Gastroesophageal sphincter (tissue), 4 donors: ENCODE measurements at places on chromosomes 7 and 10. TPM values are rescaled to one million over a fixed set of nuclear protein-coding genes. Genes with fewer than 3 reads are reported as not detected.

DNA sequence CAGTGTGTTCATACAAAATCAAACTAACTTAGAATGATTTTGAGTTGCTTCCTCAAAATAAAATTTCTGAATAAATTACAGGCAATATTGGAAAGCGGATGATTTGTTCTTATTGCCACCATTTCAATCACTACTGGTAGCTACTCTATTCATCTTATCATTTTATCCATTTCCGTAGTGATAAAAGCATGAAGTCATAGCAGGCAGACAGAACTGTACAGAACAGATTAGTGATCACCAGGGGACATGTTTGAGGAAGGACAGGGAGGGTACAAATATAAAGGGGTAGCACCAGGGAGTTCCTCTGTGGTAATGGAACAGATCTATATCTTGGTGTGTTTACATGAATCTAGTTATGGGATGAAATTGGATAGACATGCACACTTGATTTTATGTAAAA, 138.5 kb downstream of the WNT2 start:
- ATAC-seq: no peak

The ATOH7 gene
- total RNA-seq: not detected

DNA sequence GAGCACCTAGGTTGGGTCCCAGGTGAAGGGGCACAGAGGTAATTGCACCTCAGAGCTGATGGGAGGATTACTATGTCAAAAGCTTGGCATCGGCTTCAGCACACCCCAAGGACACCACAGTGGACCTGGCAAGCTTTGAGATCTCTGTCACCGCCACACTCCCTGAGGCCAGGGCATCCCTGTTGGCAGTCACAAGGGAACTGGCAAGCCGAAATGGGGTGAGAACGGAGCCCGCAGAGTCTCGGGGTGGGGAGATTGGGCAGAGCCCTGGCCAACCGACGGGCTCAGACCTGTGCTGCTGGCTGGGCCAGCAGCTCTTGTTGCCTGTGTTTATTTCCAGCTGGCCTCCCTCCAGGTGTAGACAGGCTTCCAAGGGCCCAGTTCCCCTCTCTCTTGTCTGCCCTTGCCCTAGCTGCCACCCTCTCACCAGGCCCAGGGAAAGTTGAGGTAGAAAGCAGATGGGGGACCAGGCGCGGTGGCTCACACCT, 2.5 kb downstream of the HSPB1 start:
- peak; percentile 26 for ATAC-seq

- no peak for ATAC-seq
These were observed 15.8 kb upstream of the DNMBP start for GRCh38 chr10:100025576-100025975.

DNA sequence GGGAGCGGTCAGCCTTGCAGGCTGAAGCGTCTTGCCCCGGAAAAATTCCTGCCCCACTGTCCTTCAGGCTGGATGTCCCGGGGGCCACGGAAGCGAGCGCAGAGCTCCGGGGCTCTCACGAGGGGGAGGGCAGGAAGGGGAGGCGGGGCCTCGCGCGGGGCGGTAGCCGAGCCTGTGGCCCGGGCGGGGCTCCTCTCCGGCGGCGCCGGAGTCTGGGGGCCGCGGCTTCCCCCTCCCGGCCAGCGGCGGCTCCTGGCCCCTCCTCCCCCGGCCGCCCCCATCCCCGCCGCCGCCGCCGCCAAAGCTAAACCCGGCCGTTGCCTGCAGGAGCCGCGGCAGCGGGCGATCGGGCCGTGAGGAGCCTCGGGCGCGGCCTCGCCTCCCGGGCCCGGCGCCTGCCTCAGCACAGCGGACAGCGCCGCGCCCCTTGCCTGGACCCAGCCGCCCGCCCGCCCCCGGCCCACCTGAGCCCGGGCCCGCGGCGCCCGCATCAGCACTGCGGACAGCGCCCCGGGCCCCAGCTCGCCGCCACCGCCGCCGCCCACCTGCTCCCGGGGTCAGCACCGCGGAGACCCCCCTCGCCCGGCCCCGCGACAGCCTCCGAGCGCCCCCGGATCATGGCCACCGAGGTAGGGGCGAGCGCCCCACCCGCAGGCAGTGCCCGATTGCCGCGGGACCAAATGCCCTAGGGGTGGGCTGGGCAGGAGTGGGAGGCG, at the start of gene GOLGA7B:
TSS of gene GOLGA7B (plus strand) at position 157 of the 716 bp plus-strand sequence. CDS start at position 618, 461 bp downstream.
- ATAC-seq: peak; percentile 71

The GFRA1 gene
- total RNA-seq: 61.4 TPM

DNA sequence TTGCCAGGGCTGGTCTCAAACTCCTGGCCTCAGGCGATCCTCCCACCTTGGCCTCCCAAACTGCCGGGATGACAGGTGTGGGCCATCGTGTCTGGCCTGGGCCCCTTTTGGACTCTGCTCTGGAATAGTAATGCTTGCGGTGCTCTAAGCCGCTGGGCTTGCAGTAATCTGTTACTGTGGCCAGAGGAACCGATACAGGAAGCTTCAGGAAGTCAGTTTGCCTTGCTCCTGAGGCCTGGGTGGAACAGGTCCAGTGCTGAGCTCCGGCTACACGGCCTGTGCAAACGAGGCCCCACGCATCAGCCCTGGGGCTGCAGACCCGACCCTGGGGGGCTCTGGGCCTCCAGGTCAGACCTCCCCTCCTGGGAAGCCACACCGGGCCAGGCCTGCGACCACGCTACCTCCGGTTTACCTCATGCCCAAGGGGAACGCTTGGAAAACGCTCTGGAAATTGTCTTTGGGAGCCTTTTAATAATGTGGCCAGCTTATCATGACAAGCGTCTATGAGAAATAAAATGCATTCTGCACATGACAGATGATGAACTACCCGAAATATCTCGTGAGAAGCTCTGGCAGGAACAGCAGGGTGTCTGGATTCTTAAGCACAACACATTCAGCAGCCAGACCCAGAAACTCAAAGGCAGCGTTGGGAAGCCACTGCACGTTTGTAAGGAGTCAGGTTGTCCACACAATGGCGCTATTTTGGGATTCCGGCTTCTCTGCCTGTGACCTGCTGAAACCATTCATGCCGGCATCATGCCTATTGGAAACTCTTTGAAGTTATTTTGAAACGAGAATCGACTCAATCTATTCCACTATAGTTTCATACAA, 10.1 kb upstream of the ADAP1 start:
- ATAC-seq: peak; percentile 81

The MEOX2 gene
- total RNA-seq: 18.9 TPM

The PARG gene
- 47.6 TPM for total RNA-seq

DNA sequence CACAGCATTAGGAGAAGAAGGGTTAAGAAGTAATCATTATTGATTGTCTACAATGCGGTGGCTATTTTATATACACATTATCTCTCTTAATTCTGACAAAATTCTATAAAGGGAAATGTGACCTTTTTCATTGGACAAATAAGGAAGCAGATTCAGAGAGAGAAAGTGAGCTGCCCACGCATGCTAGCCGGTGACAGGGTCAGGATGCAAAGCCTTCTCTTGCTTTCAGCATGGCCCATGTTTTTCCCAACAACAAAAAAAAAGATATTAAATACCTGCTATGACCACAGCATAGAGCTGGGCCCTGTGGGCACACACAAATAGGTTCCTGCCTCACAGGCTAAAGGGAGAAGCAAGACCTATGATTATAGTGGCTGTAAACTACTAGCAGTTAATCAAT, 66.8 kb downstream of the PPP1R3C start:
- no peak for ATAC-seq

DNA sequence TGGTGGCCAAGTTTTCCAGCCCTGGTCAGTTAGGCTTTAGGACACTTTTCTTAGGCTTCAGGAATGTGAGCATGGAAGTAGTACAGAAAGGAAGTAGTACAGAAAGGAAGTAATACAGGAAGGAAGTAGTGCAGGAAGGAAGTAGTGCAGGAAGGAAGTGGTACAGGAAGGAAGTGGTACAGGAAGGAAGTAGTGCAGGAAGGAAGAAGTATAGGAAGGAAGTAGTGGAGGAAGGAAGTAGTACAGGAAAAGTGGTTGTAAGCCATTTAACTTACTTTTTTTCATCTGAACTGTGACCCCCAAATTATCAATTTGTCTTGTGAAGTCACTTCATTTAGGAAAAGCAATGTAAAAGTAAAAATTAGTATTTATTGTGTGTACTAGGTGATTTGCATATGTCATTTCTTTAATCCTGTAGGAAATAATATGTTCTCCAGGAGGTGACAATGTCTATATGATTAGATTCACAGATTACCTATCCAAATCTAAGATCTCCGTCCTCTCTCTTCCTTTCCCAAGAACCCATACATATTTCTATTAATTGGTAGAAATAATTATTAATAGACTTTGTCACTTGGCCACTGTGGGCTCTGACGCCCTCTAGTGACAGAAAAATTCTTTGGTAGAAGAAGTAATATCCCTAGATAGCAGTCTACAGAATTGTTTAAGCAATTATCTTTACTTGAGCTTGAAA, 3.9 kb upstream of the FAS start:
- ATAC-seq: no peak

The DEPP1 gene
- total RNA-seq: 428 TPM

The LBX1 gene
- not detected for total RNA-seq

The SLC13A4 gene
- 0.27 TPM for total RNA-seq

The HERPUD2 gene
- 35.3 TPM for total RNA-seq

The DRGX gene
- total RNA-seq: not detected

The UNC5B gene
- 2.9 TPM for total RNA-seq

DNA sequence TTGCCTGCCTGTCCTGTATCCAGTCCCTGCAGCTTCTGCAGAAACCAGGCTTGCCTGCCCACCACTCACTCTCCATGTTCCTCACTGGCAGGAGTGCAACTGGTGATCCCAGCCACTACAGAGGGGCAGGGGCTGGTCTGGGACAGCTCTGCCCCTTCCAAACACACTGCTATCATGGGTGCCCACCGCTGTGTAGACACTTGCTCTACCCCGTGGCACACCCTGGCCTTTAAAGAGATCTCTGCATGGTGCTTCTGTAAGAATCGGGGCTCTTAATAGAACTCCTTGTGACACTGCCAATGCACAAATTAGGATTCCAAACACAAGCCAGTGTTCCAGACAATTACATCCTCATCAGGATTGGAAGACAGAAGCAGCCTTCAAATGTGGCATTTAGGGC, 41.7 kb downstream of the C10orf90 start:
- no peak for ATAC-seq

DNA sequence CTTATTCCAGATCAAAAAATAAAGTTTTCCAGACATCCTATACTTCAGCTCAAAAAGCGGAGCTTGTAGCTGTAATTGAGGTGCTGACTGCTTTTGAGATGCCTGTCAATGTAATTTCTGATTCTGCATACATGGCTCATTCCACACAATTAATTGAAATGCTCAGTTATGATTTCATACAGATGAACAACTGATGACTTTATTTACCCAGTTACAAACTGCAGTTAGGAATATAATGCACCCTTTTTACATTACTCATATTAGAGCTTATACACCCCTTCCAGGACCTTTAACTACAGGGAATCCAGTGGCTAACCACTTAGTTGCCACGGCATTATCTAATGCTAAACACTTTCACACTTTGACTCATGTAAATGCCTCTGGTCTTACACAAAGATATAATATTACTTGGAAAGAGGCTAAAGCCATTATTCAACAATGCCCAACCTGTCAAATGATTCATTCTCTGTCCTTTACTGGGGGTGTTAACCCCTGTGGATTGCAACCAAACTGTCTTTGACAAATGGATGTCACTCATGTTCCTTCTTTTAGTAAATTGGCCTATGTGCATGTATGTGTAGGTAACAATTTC, 147.3 kb downstream of the ZNF33B start:
- no peak for ATAC-seq

- ATAC-seq: no peak
These were observed 183.7 kb downstream of the NEBL start for GRCh38 chr10:20713420-20713819.

- ATAC-seq: no peak
These were observed 1040.2 kb upstream of the SORCS1 start for GRCh38 chr10:108204528-108205305.
